Neural progenitor cell (in vitro differentiated cells): ENCODE measurements at places on chromosomes 16 and 17.

- H3K4me1 ChIP-seq, result no peaks in the 10 kb centered on the region
- no peak overlapping the region for H3K27ac ChIP-seq
- no peak overlapping the region for H3K4me3 ChIP-seq
- H3K36me3 ChIP-seq, result no peaks in the 10 kb centered on the region
- no peak for DNase-seq
These were observed 31.8 kb upstream of the TENT4B start for GRCh38 chr16:50121278-50121677.

GRCh38 chr17:20059728-20060188 is 50.6 kb downstream of the SPECC1 start:
- no peaks in the 10 kb centered on the region for H3K4me1 ChIP-seq
- no peaks in the 10 kb centered on the region for H3K36me3 ChIP-seq
- H3K27me3 ChIP-seq, result no peaks in the 10 kb centered on the region
- H3K27ac ChIP-seq, result no peak overlapping the region
- DNase-seq, result no peak

DNA sequence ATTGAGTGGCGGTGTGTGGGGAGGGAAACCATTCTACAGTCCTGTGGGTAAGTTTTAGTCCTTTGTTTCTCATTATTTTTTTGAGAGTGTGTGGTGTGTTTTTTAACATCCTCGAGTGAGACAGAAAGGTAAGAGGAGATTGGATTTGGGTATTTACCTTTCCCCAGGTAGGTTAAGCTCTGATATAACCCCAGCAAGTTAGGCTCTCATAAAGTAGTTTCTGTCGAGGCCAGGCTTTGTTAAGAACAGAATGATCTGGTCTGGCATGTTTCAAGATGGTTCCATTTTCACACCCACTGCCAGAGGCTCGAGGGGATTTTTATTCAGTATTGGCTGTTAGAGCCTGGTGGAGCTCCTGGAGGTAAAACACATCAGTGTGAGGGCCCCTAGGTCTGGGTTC is 62.9 kb downstream of the BCAS3 start:
- H3K27ac ChIP-seq, result no peak overlapping the region
- H3K27me3 ChIP-seq, result no peaks in the 10 kb centered on the region
- no peak overlapping the region for H3K4me3 ChIP-seq
- H3K4me1 ChIP-seq, result peaks cover 20% of the 10 kb centered on the region

GRCh38 chr17:1872976-1873375 is 43.2 kb downstream of the RPA1 start:
- H3K4me3 ChIP-seq, result no peak overlapping the region
- DNase-seq, result no peak
- peaks cover 15% of the 10 kb centered on the region for H3K36me3 ChIP-seq
- H3K27ac ChIP-seq, result no peak overlapping the region
- H3K4me1 ChIP-seq, result no peaks in the 10 kb centered on the region
- no peaks in the 10 kb centered on the region for H3K27me3 ChIP-seq
